Left ventricle myocardium inferior (tissue), 1 donor: ENCODE measurements at places on chromosomes 6 and 20. TPM values are rescaled to one million over a fixed set of nuclear protein-coding genes. Genes with fewer than 3 reads are reported as not detected.
A peak's percentile ranks its signal among the peaks of the same experiment; 100 is the strongest.

Gene MYT1
- 0.11 TPM for total RNA-seq

GRCh38 chr20:38809942-38810341, 4.4 kb downstream of the PPP1R16B start:
- DNase-seq, result no peak

DNA sequence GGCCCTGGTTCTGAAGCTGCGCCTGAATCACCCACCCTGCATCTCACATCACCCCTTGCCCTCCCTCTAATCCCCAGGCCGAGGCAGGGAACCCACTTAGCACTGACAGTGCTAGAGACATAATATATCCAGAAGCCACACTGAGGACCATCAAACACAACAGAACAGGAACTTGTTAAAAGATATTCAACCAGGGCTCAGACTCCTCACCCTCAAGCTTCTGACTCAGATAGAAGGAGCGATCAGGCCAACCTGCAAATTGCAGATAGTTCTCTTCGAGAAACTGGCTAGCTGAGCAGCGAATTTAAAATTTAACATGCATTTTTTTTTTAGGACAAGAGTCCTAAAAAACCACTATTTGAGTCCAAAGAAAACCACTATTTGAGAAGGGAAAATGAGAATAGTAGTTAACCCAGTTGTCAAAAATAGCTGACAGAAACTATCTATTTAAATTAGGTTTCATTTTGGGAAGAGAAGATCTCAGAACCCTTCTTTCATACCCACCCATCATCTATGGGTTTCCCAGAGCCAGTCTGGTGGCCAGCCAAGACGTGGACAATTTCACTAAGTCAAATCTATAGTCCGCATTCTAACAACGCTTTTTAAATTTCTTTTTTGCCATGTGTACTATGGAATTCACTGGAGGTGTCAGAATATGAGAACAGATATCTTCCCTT, 95.6 kb downstream of the OPRM1 start:
- DNase-seq, result no peak

DNA sequence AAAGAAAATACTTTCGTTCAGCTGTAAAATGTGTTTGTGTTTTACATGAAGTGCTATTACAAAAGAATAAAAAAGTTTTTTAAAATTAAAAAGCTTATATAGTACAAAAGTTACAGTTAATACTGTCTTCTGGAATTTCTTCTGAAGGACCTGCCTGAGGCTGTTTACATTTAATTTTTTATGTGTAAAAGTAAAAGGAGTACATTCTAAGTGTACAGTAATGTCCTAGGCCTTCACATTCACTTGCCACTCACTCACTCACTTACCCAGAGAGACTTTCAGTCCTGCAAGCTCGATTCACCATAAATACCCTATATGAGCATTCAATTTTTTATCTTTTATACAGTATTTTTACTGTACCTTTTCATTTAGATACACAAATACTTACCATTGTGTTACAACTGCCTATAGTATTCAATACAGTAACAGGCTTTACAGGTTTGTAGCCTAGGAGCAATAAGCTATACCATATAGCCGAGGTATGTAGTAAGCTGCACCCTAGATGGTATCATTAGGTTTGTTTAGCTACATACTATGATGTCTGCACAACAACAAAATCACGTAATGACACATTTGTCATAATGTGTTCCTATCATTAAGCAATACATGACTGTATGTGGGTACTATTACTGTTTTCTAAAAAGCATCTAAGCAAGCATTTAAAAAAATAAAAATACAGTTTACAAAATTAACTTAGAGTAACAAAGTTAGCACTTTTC, 33.0 kb downstream of the RNF146 start:
- no peak for DNase-seq

DNA sequence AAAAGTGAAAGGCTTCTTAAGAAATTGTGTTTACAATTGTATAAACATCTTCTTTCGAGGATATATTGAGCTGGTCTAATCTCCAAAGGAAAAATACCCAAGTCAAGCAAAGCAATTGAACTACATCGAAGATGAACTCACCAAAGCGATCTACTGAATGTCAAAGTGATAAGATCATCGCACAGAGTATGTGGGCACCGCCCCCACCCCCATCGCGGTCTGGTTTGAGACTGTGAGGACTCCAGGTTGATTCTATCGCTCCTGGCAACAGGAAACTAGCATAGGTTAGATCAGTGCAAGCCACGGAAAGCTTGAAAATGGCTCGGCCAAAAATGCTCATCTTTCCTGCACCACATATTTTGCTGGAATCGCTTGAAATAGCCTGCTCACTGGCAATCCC, 133.2 kb upstream of the RPS6KA2 start:
- no peak for DNase-seq

- DNase-seq, result no peak
Measured at GRCh38 chr6:139344186-139344963, 30.1 kb downstream of the CITED2 start.

DNA sequence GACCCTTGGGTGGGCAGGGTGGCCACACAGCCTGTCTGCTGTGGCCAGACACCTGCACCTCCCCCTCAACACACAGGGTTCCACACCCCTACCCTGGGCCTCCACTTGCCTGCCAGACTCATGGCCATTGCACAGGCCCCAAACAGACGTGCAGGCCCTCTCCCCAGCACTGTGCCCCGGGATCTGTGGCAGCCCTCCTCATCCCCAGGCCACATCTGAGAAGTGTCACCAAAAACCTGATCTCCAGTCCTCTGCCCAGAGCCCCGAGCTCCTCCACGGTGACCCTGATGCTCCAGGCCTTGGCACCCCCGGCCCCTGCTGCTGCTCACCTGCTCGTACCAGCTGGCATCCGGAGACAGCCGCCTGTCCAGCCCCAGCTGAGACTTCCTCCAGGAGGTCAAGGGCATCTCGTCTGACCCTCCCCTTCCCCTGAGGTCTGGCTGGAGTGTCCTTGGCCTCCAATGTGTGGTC, 160.1 kb downstream of the DLL1 start:
- DNase-seq, result no peak

DNA sequence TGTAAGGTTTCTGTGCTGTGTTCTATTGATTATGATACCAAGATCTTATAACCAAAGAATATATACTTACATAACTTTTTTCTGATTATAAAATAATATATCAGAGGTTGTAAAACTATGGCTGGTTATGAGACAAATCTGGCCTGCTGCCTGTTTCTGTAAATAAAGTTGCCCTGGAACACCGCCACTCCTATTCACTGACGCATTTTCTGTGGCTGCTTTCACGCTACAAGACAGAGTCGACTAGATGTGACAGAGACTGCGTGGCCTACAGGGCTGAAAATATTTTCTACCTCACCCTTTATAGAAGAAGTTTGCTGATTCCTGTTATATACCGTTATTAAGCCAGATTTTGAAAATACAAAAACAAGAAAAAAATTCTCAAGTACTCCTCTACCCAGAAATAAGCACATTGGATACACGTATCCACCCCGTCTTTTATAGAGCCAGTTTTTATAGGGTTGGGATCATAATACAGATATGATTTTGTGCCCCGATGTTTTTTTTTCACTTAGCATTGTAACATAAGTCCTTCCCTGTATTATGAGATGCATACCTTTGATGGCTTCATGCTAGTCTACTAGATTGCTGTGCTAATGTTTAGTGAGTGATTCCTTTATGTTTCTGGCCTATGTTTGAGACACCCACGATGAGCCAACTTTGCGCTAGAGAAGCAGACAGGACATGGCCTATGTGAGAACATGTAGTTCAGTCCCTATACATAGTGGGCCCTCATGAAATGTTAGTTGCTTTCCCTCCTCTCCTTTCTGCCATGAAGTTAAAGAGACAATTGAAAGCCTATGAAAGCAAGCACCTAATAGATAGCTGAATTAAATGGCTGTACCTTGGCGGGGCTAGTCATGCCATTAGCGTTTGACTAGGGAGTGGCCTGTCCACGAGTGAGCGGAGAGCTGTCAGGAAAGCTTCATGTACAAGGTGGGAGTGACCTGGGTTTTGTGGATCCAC, 98.1 kb upstream of the KCNK16 start:
- DNase-seq, result no peak

GRCh38 chr20:1588533-1589460, 31.0 kb downstream of the SIRPB1 start:
- no peak for DNase-seq

- no peak for DNase-seq
Measured at GRCh38 chr6:53723331-53723730, 57.8 kb upstream of the KLHL31 start.

Gene LGSN
- not detected for total RNA-seq

- DNase-seq, result no peak
Measured at GRCh38 chr6:166325383-166326042, 16.8 kb downstream of the SFT2D1 start.

- DNase-seq, result no peak
Measured at GRCh38 chr20:32510601-32511357, 74.4 kb downstream of the NOL4L start.

DNA sequence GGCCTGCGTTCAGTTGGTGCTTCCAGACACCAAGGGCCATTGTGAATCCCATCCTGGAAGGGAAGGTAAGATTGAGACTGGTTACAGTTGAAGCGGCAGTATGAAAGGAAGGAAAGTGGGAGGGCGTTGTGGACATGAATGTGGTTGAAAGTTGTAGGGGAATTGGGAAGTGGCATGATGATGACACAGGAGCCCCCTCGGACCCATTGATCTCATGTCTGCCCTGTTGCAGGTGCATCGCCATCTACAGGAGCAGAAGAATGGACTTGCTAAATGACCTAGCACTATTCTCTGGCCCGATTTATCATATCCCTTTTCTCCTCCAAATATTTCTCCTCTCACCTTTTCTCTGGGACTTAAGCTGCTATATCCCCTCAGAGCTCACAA, 5.5 kb downstream of the HLA-DQA1 start:
- no peak for DNase-seq

GRCh38 chr20:1130847-1131246, 12.4 kb downstream of the PSMF1 start:
- peak; percentile 40 for DNase-seq

GRCh38 chr20:25496165-25496967, 88.9 kb downstream of the GINS1 start:
- no peak for DNase-seq

- DNase-seq, result no peak
Measured at GRCh38 chr6:128032042-128032441, 131.2 kb upstream of the THEMIS start.

DNA sequence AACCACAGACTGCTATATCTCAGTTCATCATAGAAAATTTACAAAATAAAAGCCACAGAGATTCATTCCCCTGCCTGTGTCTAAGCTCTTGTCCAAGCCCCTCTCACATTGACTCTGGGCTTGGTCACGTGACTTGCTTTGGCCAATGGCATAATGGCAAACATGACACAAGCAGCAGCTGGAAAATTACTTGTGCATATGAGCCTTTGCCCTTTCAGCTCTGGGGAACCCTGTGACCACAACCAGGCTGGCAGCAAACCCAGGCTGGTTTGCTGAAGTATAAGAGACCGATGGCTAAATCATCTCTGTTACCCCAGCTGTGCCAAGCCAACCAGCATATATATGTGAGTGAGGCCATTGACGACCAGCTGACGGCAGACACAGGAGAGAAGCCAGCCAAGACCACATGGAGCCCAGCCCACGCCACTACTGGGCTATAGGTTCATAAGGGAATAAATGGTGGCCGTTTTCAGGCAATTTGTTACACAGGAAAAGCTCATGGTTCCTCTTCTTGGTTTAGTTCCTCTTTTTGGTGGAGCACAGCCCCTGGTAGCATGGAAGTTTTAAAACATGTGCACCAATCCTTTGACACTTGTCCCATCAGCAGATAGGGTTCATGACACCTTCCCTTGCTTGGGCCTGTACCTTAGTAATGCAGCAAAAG, 31.8 kb upstream of the RSPO4 start:
- DNase-seq, result no peak

Gene TAGAP
- 1.2 TPM for total RNA-seq

GRCh38 chr6:4668271-4669179, 107.7 kb upstream of the CDYL start:
- DNase-seq, result no peak

DNA sequence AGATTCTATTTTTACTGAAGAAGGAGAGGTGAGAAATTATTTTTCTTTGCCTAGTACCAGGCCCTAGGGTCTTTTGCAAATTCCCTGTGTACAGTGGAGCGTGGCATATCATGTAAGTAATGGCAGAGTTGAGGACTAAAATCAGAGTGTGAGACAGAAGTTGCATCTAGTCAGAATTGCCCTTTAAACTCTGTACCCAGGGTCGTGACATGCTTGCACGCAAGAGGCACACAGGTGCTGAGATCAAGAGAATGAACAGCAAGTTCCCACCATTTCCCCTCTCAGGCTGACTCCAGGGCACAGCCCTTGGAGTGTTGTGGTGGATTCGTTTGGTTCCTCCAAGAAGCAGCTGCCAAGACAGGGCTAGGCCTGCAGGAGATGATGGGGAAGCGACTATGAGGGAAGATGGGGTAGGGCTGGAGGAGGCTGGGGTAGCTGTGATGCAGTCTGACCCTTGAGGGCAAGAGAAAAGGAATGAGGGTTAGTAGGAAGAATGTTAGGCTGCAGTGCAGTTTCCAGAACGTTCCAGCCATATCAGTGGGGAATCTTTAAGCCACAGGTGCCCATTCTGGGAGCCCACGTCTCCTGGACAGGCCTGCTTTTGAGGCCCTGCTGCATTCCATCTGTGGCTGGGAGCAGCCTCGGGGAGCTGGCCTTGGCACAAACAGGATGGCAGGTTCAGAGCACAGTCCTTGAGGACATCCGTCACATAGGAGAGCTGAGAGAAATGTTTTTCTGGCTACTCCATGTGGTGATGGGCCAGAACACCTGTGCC, 6.9 kb downstream of the NELFCD start:
- DNase-seq, result no peak

DNA sequence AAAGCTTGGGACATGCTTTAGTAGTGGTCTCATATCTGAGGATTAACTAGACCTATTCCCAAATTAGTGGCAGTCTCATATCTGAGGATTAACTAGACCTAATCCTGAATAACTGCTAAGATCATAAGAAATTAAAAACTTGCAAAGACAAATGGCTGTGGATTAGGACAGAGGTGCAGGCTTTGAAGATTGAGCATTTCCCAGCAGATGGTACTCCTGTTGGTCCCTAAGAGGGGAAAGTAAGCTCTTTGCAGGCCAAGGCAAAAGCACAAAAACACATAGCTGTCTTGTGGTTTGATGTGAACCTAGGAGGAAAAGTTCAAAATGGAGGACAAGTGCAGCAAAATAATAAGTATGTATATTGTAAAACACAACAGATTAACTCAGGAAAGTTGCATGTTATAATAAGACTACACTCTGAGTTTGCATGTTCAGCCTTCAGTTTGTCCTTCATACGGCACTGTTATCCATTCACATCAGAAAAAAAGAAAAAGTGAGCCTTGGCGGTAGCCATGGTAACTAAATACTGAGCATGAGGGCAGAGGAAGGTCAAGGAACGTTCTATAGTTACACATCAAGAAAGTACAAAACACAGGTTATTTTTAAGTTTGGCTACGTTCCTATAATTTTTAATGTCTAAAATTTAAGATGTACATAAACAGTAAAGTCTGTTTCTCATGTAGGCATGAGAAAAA, 62.8 kb downstream of the FILIP1 start:
- DNase-seq, result no peak
